ENCODE measurements at places on chromosomes 1 and 21. TPM values are rescaled to one million over a fixed set of nuclear protein-coding genes. Genes with fewer than 3 reads are reported as not detected.

The C1orf210 gene
- not detected for total RNA-seq

The TAGLN2 gene
- 167 TPM for total RNA-seq

The MR1 gene
- total RNA-seq: 35.8 TPM

The SERINC2 gene
- total RNA-seq: 21.2 TPM

The CATSPERE gene
- 1.7 TPM for total RNA-seq

The SLC44A3 gene
- 1.9 TPM for total RNA-seq

The ZNF593OS gene
- total RNA-seq: 0.32 TPM

The SIM2 gene
- total RNA-seq: not detected

The PLA2G2F gene
- total RNA-seq: not detected

The AMIGO1 gene
- 0.97 TPM for total RNA-seq

The GLIS1 gene
- 0.43 TPM for total RNA-seq

The SDC3 gene
- 16.8 TPM for total RNA-seq

The AIDA gene
- 39.3 TPM for total RNA-seq

The IL19 gene
- 1.7 TPM for total RNA-seq

The RNU1-2 gene
- total RNA-seq: not detected

The TNN gene
- total RNA-seq: not detected

The RPL11 gene
- 592 TPM for total RNA-seq

The MAN1C1 gene
- total RNA-seq: 5.2 TPM

The SLX9 gene
- total RNA-seq: 16.4 TPM

The NID1 gene
- 211 TPM for total RNA-seq

The OLIG2 gene
- total RNA-seq: not detected

The RBM11 gene
- total RNA-seq: 0.32 TPM

The DYNLT4 gene
- total RNA-seq: not detected

The AKR7A3 gene
- 0.43 TPM for total RNA-seq

The CCDC185 gene
- total RNA-seq: not detected

The C8B gene
- not detected for total RNA-seq

The NEK2 gene
- 10.0 TPM for total RNA-seq

The CLCA4 gene
- total RNA-seq: not detected

The HUNK gene
- 1.3 TPM for total RNA-seq

The KRTAP7-1 gene
- total RNA-seq: not detected

The CDC7 gene
- total RNA-seq: 5.2 TPM

The TMEM54 gene
- 17.4 TPM for total RNA-seq

The HCRTR1 gene
- total RNA-seq: under 0.01 TPM

The TCHHL1 gene
- total RNA-seq: not detected

The DCST1 gene
- not detected for total RNA-seq

The TENT5C gene
- total RNA-seq: 6.1 TPM

All from fibroblast of villous mesenchyme (primary cell).